ENCODE measurements at places on chromosomes 7 and 10.

GRCh38 chr7:43492896-43493295 lies 90.0 kb upstream of the STK17A start:
- no peak for DNase-seq

DNA sequence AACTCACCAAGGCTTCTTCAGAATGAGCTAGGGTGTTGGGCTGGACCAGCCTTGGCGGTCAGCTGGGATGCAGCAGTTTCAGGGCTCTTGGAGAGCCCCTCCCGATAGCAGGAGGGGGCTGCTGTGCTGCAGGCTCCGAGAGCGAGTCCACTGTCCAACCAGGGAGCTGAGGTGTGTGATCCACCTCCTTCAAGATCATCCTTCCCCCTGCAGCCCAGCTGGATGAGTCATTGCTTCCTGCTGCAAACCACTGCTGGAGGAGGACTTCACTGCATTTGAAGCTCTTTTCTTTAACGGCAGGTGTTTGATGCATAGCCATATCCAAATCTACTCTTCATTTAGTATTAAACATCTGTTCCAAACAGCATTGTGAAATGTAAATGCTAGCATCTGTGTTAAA lies 54.2 kb upstream of the EBF3 start:
- DNase-seq: peak; percentile 30

DNA sequence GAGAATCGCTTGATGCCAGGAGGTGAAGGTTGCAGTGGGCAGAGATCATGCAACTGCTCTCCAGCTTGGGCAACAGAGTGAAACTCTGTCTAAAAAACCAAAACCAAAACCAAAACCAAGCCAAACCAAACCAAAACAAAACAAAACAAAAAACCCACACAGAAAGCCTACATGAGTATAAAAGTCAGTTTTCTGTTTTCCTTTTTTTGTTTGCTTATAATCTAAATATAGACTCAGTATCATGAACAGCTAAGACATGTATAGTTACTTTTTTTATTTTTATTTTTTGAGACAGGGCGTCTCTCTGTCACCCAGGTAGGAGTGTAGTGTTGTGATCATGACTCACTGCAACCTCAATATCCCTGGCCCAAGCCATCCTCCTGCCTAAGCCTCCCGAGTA lies 16.8 kb upstream of the MTPN start:
- no peak for DNase-seq

DNA sequence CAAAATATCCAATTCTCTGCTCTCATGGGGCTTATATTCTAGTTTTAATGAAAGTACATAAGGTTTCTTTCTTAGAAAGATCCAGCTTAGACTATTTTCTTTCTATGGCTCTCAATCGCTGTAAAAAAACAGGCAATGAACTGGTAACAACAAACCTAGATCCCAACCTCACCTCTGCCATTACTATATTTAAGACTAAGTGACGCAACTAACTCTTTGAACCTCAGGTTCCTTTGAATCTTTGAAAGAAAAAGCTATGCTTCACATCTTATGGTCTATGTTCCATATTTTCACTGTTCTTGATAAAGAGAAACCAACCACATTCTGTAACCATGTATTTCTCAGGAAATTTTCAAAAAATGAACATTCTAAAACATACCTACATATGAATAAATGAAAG lies 88.5 kb downstream of the ELAPOR2 start:
- no peak for DNase-seq

DNA sequence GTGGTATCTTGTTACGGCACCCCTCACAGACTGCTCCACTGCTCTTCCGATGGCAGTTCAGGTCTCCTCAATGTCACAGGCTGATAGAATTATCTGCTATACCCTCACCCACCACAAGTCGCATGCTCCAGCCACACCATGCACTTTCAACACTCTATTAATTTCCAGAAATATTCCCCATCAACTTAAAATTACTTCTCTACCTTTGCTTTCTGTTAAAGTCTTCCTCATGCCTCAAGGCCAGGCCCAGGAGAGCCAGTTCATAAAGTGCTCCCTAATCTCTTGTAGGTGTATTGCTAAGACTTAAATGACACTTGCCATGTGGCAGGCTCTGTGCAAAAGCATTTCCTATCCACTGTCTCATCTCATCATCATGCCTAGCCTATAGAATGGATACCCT lies 105.9 kb upstream of the ARID5B start:
- DNase-seq: no peak

- DNase-seq: peak; percentile 100
Measured at GRCh38 chr10:99619851-99620710, at the start of gene SLC25A28. TSS of gene SLC25A28 (minus strand) at chr10:99620439. CDS start at chr10:99620335, 104 bp downstream.

DNA sequence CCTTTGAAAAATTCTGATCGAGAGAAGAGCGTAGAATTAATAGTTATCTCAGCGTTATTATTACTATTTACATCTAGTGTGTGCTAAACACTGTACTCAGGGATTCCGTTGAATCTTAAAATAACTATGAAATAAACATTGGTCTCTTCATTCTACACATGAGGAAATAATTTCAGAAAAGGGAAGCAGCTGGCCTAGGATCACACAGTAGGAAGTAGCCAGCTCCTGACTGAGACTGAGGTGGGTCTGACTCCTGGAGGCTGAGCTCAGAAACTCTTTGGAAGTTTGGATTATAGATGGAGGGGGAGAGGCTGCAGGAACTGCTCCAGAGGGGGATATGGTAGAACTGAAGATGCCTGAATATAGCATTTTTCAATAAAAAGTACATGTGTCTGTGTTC lies 183.9 kb upstream of the WDR11 start:
- DNase-seq: no peak

Measured in fibroblast of pulmonary artery (primary cell).